ENCODE measurements at places on chromosomes 12 and 14. TPM values are rescaled to one million over a fixed set of nuclear protein-coding genes. Genes with fewer than 3 reads are reported as not detected.

Gene PPP1R36
- total RNA-seq: not detected

Gene NKX2-1
- total RNA-seq: not detected

Gene SLC38A4
- not detected for total RNA-seq

Gene POLE
- total RNA-seq: 164 TPM

Gene KIF26A
- total RNA-seq: 0.43 TPM

Gene AKAP3
- 4.2 TPM for total RNA-seq

Gene HHIPL1
- total RNA-seq: 0.32 TPM

- no peak for DNase-seq
Measured at GRCh38 chr12:91922139-91922538, 223.5 kb downstream of the BTG1 start.

- DNase-seq: no peak
Measured at GRCh38 chr14:41144370-41144769, 462.3 kb upstream of the LRFN5 start.

- DNase-seq: no peak
Measured at GRCh38 chr12:105315726-105316125, 14.8 kb upstream of the C12orf75 start.

GRCh38 chr14:50826681-50827080, 4.3 kb downstream of the NIN start:
- DNase-seq: no peak

DNA sequence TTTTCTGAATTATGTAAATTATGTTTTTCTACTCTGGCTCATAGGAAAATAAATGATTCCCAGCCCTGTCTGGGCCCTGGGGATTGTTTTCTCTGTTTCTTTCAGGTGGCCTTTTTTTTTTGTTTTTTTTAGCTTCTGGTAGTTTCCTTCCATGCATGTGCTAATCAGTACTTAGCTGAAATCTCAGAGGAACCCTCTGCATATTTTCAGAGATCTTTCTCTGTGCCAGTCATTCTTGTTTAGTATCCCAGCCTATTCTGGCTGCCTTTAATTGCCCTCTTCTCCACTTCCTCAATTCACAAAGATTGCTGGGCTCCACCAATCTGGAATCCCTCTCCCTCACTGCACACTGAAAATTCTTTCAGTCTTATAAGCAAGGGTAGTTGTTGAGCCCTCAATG, 46.9 kb downstream of the CNOT2 start:
- DNase-seq: no peak

DNA sequence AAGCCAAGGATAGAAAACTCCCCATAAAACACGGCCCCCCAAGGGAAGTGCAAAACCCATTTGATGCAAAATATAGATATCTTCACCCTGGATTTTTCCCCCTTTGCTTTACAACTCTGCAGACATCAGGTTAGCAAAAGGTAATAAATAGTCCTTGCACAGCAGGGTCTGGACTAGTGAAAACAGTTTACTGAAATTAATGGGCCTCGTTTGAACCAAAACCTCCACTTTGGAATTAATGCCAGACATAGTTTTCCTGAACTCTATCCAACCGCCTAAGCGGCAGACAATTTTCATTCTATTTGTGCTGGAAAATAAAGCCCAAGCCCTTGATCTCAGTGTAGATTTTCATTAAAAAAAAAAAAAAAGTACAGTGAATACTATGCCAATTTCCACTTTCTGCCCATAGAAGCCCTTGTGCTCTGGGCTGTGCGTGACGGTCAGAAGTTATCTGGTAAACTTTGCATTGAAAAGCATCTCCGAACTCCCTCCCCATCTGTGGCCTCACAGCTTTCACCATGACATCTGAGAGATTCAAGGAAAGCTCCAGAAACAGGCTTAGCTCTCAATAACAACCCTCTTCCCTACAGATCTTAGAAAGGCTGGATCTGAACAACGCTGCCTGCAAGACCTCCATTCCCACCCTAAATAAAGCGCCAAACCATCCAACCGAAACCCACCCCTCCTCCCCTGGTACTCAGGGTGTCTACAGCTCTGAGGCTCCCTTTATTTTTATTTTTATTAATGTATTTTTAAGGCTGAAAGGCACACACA, 11.0 kb upstream of the IRF2BPL start:
- no peak for DNase-seq

- DNase-seq: peak; percentile 24
Measured at GRCh38 chr12:97960741-97961608, 498.4 kb downstream of the RMST start.

- no peak for DNase-seq
Measured at GRCh38 chr12:105156260-105156659, 48.7 kb downstream of the WASHC4 start.

- no peak for DNase-seq
Measured at GRCh38 chr14:101480022-101480746, 81.1 kb upstream of the DIO3 start.

GRCh38 chr14:32003585-32003984, 73.5 kb upstream of the ARHGAP5 start:
- DNase-seq: no peak

- no peak for DNase-seq
Measured at GRCh38 chr12:89412665-89413064, 60.4 kb upstream of the DUSP6 start.

DNA sequence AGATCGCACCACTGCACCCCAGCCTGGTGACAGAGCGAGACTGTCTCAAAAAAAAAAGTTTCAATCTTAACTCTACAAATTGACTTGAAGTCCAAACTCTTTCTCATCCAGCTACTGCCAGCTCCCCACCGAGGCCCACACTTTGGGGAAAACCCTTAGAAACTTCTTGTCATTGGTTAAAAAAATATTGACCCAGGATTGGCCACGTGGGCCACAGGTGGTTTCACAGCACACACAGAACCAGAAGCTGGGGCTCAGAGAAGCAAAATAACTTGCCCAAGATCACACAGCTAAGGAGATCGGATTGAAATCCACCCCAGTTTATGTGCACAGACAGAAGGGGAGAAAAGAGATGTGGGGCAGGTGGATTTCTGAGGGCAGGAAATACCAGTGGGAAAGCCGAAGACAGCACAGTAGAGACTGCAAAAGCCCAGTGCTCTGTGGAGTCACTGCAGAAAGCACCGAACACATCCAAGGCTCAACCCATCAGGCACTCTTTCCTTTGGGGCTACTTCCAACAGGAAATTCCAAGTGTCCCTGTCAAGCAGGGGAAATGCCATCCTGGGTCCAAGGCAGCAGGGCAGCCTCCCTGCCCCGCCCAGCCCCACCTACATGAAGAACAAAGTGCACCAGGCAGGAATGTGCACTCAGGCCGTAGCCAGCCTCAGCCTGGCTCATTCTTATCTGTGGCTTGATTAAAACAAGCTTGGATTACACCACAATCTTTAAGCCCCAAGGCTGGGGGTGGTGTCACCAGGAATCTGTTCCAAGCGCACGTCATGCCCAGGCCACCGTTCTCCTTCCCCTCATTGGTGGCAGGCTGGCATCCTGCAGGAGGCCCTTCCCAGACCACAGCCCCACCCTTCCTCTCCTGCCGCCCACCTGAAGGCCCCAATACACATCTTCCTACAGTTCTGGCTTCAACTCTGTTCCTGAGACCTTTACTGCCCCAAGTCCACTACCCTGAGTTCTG, 72.5 kb downstream of the ITPK1 start:
- DNase-seq: no peak

GRCh38 chr12:97260786-97261185, 201.8 kb upstream of the RMST start:
- no peak for DNase-seq

- no peak for DNase-seq
Measured at GRCh38 chr14:96281486-96281885, 25.5 kb downstream of the BDKRB1 start.

DNA sequence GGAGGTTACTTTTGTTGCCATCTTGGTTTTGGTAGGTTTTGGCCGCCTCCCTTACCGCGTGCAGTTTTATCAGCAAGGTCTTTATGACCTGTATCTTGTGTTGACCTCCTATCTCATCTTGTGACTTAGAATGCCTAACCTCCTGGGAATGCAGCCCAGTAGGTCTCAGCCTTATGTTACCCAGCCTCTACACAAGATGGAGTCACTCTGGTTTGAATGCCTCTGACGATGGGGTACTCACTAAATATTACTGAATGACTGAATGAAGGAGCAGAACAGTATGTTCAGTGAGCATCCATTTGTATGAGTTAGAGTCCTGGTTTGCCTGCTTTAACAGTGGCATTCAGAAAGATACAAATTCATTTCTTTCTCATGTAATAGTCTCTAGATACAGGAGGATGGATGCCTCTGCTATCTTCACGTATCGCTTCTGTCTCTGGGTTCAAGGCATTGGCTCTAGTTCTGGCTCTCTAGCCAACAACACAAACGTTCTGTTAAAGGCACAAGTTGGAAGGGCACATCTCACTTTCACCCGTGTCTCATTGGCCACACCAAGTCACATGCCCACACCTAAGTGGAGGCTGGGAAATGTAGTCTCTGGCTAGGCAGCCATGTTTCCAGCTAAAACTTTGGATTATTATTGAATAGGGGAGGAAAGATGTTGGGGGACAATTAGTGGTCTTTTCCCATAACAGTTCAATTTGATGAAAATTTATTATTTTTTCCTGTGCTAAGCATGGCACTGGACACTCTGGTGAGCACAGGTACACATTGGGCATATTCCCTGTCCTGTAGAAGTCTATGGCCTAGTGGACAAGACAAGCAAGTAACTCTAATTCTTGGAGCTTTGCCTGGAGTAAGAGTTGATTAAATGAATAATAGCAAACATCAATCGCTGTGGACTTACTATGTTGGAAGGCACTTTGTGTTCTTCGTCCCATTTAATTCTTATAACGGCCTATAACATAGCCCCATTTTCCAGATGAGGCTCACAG, 75.2 kb upstream of the RPH3A start:
- DNase-seq: no peak
